Colonic mucosa (tissue), 4 donors: ENCODE measurements at places on chromosomes 16 and 17. TPM values are rescaled to one million over a fixed set of nuclear protein-coding genes. Genes with fewer than 3 reads are reported as not detected.

DNA sequence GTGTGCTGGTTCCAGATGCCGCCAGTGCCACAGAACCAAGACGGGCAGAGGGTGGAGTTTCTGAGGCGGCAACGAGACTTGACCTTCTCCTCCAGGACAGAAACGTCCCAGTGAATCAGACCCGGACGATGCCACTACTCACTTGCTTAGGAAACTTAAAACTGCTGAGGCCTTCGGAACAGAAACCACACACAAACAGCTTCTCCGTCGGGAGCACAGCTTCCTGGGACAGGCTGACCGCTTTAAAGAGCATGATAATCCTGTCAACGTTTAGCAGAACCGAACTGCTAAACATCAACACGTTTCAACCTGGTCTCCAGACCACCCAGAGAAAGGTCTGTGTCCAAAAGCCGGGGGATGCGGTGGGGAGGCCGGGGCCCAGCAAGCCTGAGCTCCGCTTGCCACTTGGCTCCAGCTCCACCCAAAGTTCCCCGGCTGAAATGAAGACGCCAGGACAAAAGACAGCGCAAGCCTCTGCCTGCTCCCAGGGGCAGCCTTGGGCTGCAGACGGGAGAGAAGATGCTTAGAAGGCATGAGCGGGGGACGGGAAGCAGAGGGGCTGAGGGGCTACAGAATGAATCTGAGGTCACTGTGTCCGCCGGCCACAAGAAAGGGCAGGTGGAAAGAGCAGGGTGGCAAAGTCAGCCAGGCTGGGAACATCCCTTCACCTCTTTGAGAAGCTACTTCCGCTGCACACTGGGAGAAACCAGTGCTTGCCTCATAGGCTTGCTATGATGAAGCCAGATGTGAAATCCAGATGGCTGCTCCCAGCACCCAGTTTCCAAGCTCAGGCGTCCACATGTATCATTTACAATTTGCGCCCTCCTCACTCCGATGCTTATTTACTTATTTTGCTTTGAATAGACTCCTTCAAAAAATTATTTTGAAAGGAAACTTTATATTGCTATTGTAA is 69.0 kb downstream of the MRM3 start:
- H3K36me3 ChIP-seq = no peaks in the 10 kb centered on the region
- no peak overlapping the region for H3K4me3 ChIP-seq
- H3K27ac ChIP-seq = peak overlapping the region; percentile 43
- H3K4me1 ChIP-seq = peaks cover 6% of the 10 kb centered on the region
- no peak for DNase-seq

- H3K4me1 ChIP-seq = no peaks in the 10 kb centered on the region
- no peak overlapping the region for H3K4me3 ChIP-seq
- no peak overlapping the region for H3K27ac ChIP-seq
These were observed 224.6 kb upstream of the N4BP1 start for GRCh38 chr16:48834576-48834975.

DNA sequence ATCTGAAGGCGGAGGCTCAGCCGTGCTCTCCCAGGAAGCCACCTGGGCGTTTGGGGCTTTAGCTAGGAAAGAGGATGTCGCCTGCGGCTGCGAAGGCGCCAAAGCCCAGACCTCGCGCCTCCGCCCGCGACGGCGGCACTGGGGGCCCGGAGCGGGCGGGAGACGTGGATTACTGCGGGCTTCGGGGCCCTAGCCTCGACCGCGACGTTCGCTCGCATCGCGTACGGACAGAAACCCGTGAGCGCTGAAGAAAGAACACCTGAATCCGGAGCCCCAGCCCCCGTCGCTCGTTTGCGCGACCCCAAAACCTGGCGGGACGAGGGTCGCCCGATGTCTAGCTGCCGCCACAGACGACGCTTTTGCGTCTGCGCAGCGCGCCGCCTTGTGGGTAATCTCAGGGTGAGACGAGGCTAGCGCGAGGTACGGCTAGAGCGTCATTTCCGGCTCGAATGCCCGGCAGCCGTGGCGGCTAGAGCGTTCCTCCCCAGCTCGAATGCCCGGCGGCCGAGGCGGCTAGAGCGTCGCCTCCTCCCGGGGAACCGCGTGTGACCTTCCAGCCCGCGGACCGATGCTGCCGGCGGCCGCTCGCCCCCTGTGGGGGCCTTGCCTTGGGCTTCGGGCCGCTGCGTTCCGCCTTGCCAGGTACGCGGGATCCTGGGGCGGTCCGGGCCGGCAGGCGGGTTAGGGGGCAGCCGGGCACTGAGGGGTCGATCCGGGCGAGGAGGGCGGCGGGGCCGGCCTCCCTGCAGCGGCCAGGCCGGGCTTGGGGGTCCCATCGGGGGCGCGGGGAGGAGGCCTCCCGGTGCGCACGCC is at the start of gene MRPL12:
TSS of gene MRPL12 (plus strand) at position 434 of the 813 bp plus-strand sequence. CDS start at position 569, 135 bp downstream.
- H3K27ac ChIP-seq = peak within 1 kb of the TSS; percentile 86
- peaks cover 9% of the 10 kb centered on the region for H3K36me3 ChIP-seq
- H3K4me3 ChIP-seq = peak within 1 kb of the TSS; percentile 83

- no peaks in the 10 kb centered on the region for H3K27me3 ChIP-seq
- no peaks in the 10 kb centered on the region for H3K36me3 ChIP-seq
- no peak overlapping the region for H3K4me3 ChIP-seq
- H3K4me1 ChIP-seq = no peaks in the 10 kb centered on the region
- no peak overlapping the region for H3K27ac ChIP-seq
These were observed 21.4 kb upstream of the SLC46A1 start for GRCh38 chr17:28427371-28427770.

GRCh38 chr17:37824534-37825485 is 80.0 kb upstream of the HNF1B start:
- H3K4me1 ChIP-seq = no peaks in the 10 kb centered on the region
- no peak overlapping the region for H3K27ac ChIP-seq
- no peaks in the 10 kb centered on the region for H3K36me3 ChIP-seq
- no peak for DNase-seq

- H3K4me1 ChIP-seq = no peaks in the 10 kb centered on the region
- H3K36me3 ChIP-seq = no peaks in the 10 kb centered on the region
These were observed 44.7 kb downstream of the METRNL start for GRCh38 chr17:83123896-83124801.

GRCh38 chr17:79595471-79595870 is 15.4 kb downstream of the RBFOX3 start:
- no peak for DNase-seq
- H3K27ac ChIP-seq = no peak overlapping the region
- H3K4me3 ChIP-seq = no peak overlapping the region
- H3K4me1 ChIP-seq = no peaks in the 10 kb centered on the region
- H3K36me3 ChIP-seq = no peaks in the 10 kb centered on the region

DNA sequence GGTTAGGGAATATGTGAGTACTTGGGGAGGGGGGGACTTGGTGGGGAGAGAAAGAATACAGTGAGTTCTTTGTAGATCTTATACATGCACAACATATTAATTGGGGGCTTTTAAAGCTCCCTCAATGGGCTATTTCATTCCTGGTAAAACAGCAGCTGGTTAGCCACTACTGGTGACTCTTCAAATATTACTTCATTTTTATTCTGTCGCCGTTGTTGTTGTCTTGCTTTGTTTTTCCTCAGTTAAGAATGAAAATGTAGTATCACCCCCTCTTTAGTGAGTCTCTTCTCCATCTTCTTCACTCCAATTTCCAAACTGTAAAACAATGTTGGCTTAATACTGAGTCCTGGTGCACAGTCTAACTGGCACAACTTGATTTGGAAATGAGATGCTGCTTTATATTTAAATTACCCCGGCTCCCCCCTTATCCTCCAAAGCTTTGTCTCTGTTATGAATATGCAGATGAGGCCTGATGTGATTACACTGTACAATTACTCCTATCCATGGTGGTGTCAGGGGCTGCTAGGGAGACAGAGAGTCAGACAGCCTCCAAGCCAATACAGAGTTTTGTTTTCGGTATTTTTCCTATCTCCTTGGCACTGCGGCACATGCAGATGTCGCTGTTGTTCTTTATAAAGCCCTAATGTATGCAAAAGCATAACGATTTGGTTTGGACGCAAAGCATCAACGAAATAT is 256.9 kb upstream of the PMFBP1 start:
- H3K36me3 ChIP-seq = no peaks in the 10 kb centered on the region
- no peak overlapping the region for H3K4me3 ChIP-seq
- no peaks in the 10 kb centered on the region for H3K4me1 ChIP-seq
- H3K27me3 ChIP-seq = no peaks in the 10 kb centered on the region
- no peak overlapping the region for H3K27ac ChIP-seq

GRCh38 chr16:27558434-27558833 is 8.5 kb downstream of the KATNIP start:
- no peak overlapping the region for H3K4me3 ChIP-seq
- no peaks in the 10 kb centered on the region for H3K4me1 ChIP-seq
- no peaks in the 10 kb centered on the region for H3K27me3 ChIP-seq
- no peak overlapping the region for H3K27ac ChIP-seq

- no peak for DNase-seq
- H3K27ac ChIP-seq = no peak overlapping the region
- H3K4me1 ChIP-seq = no peaks in the 10 kb centered on the region
- no peaks in the 10 kb centered on the region for H3K36me3 ChIP-seq
- H3K27me3 ChIP-seq = no peaks in the 10 kb centered on the region
These were observed 46.5 kb downstream of the FAM222B start for GRCh38 chr17:28796062-28796461.

- no peak within 1 kb of the TSS for H3K27ac ChIP-seq
- H3K4me1 ChIP-seq = peaks cover 12% of the 10 kb centered on the region
- peak within 1 kb of the TSS; percentile 43 for H3K4me3 ChIP-seq
- H3K36me3 ChIP-seq = no peaks in the 10 kb centered on the region
- H3K27me3 ChIP-seq = no peaks in the 10 kb centered on the region
These were observed at the start of gene NOD2 for GRCh38 chr16:50692999-50693781. TSS of gene NOD2 (plus strand) at chr16:50693606. CDS start at chr16:50699496, 5,890 bp downstream.

- H3K27me3 ChIP-seq = no peaks in the 10 kb centered on the region
- H3K4me1 ChIP-seq = peaks cover 17% of the 10 kb centered on the region
- H3K36me3 ChIP-seq = no peaks in the 10 kb centered on the region
- H3K27ac ChIP-seq = no peak overlapping the region
- H3K4me3 ChIP-seq = no peak overlapping the region
These were observed 7.6 kb downstream of the TBC1D16 start for GRCh38 chr17:80028030-80028429.

- peaks cover 10% of the 10 kb centered on the region for H3K4me1 ChIP-seq
- H3K36me3 ChIP-seq = no peaks in the 10 kb centered on the region
- no peaks in the 10 kb centered on the region for H3K27me3 ChIP-seq
These were observed 5.0 kb downstream of the LYRM1 start for GRCh38 chr16:20905576-20905975.

DNA sequence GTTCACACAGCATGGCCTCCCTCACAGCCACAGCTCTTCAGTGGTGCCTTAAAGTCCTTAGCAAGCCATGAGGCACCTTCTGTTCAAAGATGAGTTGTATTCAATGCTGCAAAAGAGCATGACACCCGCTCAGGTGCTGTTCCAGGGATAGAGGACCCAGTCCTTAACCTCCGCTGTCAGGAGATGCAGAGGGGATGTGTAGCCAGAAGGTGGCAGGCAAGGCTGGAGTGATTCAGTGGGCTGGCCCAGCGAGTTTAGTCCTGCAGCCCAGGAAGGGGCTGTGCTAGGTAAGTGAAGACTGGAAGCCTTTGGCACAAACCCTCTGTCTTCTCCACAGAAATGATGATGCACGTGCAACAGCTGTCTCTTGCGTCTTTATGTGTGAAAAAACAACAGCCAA is 25.0 kb upstream of the ADAM11 start:
- H3K36me3 ChIP-seq = no peaks in the 10 kb centered on the region
- H3K27ac ChIP-seq = no peak overlapping the region
- no peaks in the 10 kb centered on the region for H3K27me3 ChIP-seq
- H3K4me1 ChIP-seq = no peaks in the 10 kb centered on the region
- H3K4me3 ChIP-seq = no peak overlapping the region

CCL17 gene
- not detected for total RNA-seq

CCL14 gene
- total RNA-seq = 1.3 TPM

KRTAP9-1 gene
- total RNA-seq = not detected

TPSD1 gene
- 0.64 TPM for total RNA-seq

ITGAX gene
- total RNA-seq = 5.9 TPM

SMPD3 gene
- total RNA-seq = 71.1 TPM

GPRC5C gene
- 139 TPM for total RNA-seq

SLC4A1 gene
- not detected for total RNA-seq

KRTAP4-6 gene
- total RNA-seq = not detected
